EL (cell line): ENCODE measurements at places on chromosomes 16 and 17.

DNA sequence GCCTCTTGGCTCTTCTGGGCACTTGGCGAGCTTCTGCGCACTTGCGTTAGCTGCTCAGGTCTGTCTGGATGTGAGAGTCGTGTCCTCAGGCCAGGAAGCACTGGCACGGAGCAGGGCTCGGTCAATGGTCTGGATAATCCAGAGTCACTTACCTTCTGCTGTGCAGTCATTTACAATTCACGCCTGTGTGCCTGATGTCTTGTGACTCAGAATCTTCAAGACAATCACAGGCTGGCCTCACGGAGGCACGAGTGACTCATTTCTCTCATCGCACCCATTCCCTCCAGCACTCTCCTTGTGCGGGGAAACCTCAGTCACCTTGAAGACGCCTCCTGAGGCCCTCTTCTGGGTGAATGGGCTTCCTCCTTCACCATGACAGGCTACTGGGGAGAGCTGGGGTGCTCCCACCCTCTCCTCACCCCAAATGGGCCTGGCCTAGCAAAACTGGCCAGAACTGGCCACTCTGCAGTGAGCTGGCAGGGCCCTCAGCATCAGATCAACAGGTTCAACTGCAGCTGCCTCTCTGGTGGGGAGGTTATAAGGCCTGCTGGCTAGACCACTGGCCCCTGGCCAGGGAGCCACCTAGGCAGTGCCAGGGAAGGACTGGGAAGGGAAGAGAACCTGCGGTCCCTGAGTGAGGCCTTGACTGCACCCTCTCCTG is 1.9 kb upstream of the CAPN15 start:
- DNase-seq, result peak; percentile 93

DNA sequence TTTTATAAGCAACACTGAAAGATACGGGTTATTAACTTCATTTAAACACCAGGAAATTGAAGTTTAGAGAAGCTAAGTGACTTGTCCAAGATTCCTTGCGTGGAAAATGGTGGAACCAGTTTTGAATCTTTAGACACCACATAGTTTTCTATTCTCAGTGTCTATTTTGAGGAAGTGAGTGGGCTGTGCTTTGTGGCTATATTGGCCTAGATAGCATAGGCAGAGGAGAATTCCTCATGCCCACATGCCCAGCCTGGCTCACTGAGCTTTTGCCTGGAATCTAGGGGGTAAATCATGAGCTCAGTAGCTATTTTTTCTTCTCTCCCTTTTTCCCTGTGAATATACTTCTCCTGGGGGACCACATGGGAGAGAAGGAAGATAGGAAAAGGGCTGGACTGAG is 431.3 kb downstream of the HS3ST3B1 start:
- DNase-seq, result no peak

GRCh38 chr16:27431773-27432532 is 30.0 kb downstream of the IL21R start:
- DNase-seq, result peak; percentile 56

- peak; percentile 31 for DNase-seq
Measured at GRCh38 chr16:31333686-31334649, 21.0 kb upstream of the ITGAX start.

GRCh38 chr17:17041571-17042383 is 480 bp upstream of the MPRIP start:
- peak; percentile 98 for DNase-seq

DNA sequence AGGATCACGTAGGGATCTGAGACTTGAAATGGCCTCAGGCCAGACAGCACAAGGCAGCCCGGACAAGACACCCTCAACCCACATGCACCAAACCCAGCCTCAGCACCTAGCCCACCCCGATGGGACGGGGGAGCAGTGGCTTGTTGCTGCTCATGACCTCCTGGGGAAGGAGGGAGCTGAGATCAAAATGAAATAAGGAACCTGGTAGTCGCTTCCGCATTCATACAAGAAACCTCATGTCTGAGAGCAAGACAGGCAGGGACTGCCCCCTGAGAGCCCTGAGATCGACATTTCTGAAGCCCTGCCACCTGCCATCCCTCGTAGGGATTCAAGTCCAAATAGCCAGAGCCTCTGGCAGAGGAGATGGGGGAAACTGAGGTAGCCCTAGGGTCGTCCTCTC is 5.7 kb upstream of the CEP131 start:
- DNase-seq, result no peak

DNA sequence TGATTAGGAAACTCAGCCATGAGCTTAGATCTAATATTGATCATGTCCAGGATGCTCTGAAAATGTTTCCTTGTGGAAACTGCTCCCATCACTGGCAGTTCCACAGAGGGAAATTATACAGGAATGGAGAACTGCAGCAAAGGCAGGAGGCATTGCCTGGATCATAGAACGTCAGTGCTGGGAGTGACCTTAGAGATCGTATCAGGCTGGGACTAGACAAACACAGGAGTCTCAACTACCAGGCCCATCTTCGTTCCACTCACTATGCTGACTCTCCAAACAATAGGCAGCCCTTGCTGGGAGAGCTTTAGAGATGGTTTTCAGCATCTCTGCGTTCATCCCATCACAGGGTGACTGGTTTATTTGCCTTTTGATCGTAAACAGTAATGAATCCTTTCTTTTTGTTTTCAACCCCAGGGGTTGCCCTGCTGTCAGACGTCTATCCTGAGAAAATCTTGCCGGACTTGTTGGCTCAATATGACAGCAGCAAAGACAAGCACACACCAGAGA is 130.3 kb downstream of the TANGO6 start:
- no peak for DNase-seq

DNA sequence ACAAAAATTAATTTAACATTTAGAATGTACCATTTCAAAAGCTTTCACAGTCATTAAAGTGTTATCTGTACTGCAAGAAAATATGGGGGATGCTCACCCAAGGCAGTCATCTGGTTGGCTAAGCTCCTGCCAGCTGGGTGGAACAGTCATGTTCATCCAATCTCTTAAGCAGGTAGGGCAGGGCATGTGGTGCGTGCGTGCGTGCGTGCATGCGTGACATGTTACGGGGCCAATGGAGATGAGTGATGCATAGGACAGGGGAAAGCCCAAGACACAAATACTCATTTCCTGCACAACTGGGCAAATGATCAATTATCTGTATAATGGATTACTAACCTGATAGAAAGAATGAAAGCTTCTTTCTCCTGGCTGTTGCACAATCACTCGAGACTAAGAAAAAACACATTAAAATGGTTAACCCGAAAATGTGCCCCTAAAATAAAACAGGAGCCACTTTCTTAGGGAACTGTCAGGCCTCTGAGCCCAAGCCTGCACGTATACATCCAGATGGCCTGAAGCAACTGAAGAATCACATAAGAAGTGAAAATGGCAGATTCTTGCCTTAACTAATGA is 104.4 kb downstream of the MYO1D start:
- DNase-seq, result no peak
